NCI-H1930 (cell line): ENCODE measurements at places on chromosomes 7 and 10.

DNA sequence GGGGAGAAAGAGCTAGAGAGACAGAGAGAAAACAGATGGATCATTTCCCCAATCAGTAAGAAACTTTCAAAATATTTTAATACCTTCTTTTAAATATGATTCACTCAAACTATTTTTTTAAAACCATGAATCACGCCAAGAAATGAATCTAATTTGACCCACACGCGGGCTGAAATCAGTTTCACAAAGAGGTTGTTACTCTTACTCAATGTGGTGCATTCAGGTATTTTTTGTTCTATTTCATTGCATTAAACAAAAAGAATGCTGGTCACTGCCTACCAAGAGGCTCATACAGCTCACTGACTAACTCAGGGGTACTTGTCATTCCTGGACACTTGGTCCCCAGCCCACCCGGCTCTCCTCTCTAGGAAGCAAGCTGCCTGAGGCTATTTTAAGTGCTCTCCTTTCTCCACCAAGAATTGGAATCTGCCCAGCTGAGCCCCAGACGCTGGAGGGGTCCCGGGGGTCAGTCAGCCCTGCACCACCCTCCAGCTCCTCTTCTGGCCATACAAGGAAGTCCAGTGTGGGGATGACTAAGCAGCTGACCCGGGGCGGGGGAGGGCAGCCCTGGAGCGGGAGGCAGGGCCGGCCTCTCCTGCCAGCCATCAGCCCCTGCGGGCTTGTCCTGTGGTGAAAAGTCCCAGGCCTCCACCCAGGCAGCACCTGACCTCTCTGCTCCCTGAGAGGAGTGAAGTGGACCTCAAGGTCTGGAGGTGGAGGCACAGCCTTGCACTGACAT, 21.7 kb upstream of the PFKP start:
- no peak for DNase-seq

DNA sequence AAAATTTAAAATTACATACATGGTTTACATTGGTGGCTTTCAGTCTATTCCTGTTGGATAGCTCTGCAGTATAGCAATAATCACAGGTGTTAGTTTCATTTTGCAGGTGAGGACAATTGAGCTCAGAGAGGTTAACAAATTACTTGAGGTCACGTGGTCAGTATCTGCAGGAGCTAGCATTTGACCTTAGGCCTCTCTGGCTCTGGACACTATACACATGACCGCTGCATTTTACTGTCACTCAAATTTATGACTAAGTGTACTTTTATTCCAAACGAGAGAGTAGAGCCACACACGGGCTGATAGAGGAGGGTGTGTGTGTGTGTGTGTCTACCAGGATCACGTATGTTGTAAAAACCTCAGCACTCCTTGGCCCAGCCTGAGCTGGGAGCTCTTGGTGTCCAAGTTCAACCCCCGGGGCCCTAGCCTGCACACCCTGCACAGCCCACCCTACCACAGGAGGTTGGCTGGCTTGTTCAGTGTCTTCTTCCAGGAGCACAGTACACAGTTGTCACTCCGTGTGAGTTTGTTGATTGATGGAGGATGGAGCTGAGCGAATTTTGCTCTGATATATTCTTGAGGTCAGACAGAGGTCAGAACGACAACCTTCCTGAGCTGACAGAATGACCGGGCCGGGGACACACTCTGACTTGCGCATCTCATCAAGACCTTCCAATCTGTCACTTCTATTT, 272.7 kb downstream of the GFRA1 start:
- DNase-seq, result no peak

- peak; percentile 62 for DNase-seq
Observed at GRCh38 chr7:150988230-150989226, 2.3 kb upstream of the NOS3 start.

GRCh38 chr7:143285806-143286521, 1.2 kb downstream of the TMEM139 start:
- DNase-seq, result no peak

DNA sequence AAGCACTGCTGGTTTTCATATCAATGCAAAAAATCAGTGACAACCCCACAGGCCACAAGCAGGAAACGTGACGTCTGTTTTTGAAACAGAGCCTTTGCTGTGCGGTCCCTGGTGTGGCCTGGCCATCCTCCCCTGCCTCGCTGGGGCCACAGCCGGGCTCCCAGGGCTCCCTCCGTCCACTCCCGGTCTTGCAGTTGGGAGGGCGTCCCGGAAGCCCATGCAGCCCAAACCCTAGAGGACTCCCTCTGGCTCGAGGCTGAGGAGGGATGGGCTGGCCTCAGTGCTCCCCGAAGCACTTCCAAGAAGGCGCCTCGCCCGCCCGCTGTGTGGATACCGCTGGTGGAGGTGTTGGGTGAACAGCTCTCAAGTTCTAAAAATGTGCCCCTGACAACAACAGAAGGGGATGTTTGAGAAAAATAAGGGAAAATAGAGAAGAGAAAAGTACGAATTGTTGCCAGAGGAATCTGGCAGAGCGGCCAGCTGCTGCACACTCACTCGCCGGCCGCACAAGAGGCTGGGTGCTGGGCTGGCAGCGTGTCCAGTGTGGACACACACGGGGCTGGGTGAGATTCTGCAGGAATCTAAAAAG, 73.5 kb downstream of the ZRANB1 start:
- no peak for DNase-seq

DNA sequence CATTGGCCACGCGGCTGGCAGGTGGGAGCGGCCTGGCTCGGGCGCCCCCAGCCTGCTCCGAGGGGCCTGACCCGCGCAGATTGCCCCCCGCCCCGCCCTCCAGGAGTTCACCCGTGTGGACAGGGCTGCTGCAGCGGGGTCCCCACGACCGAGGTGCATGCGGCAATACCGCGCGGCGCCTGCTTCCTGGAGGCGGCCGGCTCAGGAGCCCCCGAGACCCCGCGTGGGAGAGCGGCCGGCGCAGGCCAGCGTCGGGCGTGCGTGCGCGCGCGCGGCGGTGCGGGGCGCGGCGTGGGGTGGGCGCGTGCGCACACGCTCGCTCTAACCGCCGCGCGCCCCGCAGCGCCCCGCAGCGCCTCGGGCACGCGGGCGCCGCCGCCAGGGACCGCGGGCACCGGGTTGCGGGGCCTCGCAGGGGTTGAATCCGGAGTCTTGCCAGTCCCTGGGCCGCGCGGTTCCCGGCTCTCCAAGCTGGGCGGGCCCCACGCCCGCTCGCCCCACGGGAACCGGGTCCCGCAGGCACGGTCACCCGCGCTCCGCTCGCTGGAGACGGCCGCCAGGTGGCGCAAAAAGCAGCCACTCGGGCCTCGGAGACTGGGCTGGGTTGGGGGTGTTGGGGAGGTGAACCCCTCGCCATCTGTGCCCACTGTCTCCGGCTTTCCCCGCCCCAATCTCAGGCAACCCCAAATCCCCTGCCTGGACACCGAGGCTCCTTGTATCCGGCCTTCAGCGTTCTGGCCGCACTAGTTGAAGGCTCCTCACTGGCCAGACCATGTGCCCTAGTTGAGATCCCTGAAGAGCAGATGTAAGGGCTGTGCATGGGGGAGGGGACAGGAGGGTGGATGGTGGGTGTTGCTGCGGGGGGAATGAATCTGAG, 1.3 kb upstream of the ACHE start:
- peak; percentile 51 for DNase-seq

GRCh38 chr7:18294411-18294810, 201.1 kb upstream of the HDAC9 start:
- no peak for DNase-seq

DNA sequence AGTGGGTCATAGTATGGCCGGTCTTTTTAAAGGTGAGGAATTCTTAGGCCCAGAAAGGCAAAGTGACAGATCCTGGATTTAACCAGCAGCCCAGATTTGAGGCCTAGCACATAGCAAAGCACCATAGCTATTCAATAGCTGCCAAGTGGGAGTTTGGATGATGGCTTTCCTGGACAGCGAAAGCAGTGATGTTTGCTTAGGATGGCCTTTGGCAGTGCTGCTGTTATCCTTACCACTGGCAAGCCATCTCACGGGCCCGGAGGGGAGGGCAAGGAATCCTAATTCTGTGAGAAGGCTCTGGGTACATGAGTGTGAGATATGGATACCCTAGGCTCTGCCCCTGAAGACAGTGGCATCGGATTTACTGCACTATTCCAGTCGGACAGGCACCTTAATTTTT, 50.4 kb downstream of the TCF7L2 start:
- DNase-seq, result no peak

DNA sequence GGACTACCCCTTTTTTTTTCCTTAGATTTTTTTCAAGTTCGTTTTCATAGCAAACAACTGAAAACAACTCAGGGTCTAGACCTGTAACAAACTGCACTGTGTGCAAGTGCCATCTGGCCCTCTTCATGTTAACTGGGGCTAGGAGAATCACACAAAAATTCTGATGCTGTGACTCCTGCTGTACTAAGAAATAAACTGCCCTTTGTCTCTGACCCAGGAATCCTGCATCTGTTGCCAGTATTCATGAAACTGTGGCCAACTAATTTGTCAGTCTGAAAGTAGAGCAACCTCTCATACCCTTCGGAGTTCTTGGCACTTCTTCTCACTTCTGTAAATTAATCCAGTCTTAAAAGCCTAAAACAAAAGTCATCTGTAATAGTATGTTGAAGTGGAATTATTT, 218.4 kb upstream of the PCDH15 start:
- DNase-seq, result no peak

DNA sequence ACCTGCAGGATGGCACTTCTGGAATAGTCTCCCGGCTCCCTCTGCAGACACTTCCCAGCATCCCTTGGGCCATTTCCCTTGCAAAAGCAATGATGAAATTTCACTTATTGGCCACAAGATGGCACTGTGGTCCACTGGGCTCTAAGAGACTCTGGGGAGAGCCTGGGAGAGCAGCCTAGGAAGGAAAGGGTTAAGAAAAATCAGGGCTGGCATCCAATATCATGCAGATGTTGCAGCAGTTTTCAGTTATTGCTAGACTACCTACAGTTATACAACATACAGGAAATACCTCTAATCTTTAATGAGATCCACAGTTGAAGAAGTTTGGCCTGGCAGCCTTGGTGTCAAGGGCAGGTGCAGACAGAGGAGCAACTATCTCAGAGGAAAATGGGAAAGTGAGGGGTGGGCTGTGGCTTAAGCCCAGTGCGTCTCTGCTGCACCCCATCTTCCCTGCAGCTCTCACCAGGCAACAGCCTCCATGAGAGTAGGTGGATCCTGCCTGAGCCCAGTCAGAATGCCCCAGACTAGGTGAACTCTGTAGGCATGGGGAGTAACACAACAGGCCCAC, 100.2 kb upstream of the PRSS58 start:
- peak; percentile 72 for DNase-seq

- DNase-seq, result no peak
Observed at GRCh38 chr10:80429521-80429973, 21.2 kb downstream of the PRXL2A start.

DNA sequence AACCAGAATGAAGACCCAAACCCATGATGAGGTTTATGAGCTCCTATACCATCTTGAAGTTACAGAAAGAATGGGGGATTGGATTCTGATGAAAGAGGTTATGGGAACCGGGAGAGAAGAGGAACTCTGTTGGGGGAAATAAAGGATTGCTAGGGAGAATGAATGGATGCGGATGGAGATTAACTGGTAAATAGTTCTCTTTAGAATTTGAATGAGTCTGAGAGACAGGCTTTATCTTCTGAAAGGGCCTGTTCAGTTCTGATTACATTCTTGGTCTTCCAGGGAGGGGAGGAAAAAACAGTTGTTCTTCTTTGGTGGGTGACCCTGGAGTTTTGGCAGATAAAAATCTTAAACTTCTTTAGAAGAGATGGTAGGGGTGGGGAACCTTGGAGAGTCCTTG, 13.9 kb downstream of the SUGCT start:
- DNase-seq, result no peak

- no peak for DNase-seq
Observed at GRCh38 chr7:37433166-37433565, 15.5 kb downstream of the ELMO1 start.

DNA sequence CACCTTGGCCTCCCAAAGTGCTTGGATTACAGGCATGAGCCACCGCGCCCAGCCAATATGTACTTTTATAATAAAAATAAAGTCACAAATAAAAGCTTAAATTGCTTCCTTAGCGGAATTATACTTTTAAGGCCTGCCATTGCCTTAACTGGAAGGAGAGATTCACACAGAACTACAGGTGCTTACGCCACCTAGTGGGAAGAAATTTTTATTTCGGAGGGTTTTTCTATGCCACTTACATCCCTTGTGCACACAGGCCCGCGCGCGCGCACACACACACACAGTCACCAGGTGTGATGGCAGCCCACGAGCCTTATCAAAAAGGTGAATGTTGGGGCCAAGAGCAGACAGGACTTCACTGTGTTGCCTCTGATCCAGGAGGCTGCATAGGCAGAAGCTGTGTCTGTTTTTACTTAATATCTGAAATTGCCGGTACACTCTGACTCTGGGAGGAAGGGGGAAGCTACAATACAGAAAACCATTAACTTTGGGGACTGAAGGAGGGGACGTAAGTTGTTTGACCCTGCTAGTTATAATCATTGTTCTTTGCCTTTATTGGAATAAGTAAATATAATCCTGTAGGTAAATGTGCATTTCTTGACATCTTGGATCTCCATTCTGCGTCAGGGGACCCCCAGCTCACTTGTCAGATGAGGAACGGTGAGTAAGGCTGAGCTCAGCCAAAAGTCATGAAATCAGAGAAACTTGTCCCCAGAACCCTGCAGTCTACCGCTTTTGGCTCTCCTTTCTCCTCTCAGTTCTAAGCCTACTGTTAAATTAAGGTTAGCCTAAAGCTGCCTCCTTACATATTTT, 87.1 kb downstream of the SLC16A9 start:
- DNase-seq, result no peak

- no peak for DNase-seq
Observed at GRCh38 chr7:107480932-107481331, 11.1 kb downstream of the GPR22 start.

GRCh38 chr10:29925771-29926692, 133.4 kb downstream of the JCAD start:
- no peak for DNase-seq
